ENCODE measurements at places on chromosomes 13 and 19. TPM values are rescaled to one million over a fixed set of nuclear protein-coding genes. Genes with fewer than 3 reads are reported as not detected.

- peaks cover 19% of the 10 kb centered on the region for H3K4me1 ChIP-seq
- H3K36me3 ChIP-seq = no peaks in the 10 kb centered on the region
- H3K27me3 ChIP-seq = no peaks in the 10 kb centered on the region
These were observed at the start of gene EML2 for GRCh38 chr19:45638930-45639729. Gene EML2 (minus strand): TSS chr19:45639397. CDS start chr19:45639376, 21 bp downstream.

DNA sequence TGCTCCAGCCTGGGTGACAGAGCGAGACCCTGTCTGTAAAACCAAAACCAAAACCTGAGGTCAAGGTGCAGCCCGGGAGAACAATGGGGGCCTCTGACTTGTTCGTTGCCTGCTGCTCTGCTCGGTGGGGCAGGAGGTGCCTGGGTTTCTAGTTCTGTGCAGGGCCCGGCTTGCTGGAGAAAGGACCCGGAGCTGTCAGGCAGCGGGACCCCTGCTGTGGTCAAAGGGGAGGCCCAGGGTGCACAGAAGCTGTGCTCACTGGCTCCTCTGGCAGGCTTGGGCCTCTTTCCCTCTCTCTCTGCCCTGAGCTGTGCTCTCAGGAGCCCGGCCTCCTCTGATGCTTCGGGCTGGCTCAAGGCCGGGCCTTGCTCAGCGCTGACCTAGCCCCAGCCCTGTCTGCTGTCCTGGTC is 3.5 kb downstream of the LRP3 start:
- H3K27me3 ChIP-seq = no peaks in the 10 kb centered on the region
- no peaks in the 10 kb centered on the region for H3K36me3 ChIP-seq
- H3K27ac ChIP-seq = no peak overlapping the region
- no peak for DNase-seq
- H3K4me1 ChIP-seq = peaks cover 8% of the 10 kb centered on the region

- H3K27ac ChIP-seq = peak overlapping the region; percentile 98
- no peak overlapping the region for H3K4me3 ChIP-seq
- H3K36me3 ChIP-seq = no peaks in the 10 kb centered on the region
These were observed 3.2 kb downstream of the ARHGAP35 start for GRCh38 chr19:46863818-46864629.

GRCh38 chr19:49997709-49998108 is 27.5 kb downstream of the VRK3 start:
- no peak overlapping the region for H3K27ac ChIP-seq
- DNase-seq = no peak
- no peak overlapping the region for H3K4me3 ChIP-seq
- no peaks in the 10 kb centered on the region for H3K4me1 ChIP-seq
- H3K27me3 ChIP-seq = no peaks in the 10 kb centered on the region

DNA sequence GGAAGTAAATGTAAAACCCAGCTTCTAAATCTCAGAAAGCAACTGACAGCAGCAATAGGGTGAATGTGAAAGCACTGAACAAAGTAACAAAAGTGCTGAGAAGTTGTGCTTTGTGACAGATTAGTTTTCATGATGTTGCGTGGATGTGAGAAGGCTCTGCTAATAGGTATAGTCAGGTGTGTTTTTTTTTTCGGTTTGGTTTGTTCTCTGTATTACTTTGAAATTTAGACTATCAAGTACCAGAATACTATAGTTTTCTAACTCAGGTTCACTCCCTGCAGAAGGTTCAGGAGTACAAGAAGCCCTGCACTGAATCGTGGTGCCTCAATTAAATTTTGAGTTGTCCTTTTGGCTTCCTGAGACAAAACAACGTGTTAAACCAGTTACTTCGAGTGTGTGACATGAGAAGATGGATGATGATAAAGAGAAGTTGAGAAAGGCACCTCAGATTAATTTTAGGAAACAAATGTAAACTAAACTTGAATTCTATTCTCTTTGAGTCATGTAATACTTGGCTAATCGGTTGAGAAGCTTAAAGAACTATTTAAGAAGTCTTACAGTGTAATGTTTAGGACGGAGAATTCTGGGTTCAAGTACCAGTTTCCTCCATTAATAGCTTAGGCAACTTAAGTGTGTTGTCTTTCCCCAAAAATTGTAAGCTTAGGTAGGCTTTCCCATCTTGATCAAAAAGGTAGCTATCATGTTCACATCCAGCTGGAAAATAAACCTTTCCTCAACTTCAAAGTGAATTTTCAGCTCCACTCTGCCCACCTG is 10.3 kb downstream of the MIR17HG start:
- no peak overlapping the region for H3K4me3 ChIP-seq
- no peak overlapping the region for H3K27ac ChIP-seq
- H3K27me3 ChIP-seq = no peaks in the 10 kb centered on the region
- DNase-seq = no peak

DNA sequence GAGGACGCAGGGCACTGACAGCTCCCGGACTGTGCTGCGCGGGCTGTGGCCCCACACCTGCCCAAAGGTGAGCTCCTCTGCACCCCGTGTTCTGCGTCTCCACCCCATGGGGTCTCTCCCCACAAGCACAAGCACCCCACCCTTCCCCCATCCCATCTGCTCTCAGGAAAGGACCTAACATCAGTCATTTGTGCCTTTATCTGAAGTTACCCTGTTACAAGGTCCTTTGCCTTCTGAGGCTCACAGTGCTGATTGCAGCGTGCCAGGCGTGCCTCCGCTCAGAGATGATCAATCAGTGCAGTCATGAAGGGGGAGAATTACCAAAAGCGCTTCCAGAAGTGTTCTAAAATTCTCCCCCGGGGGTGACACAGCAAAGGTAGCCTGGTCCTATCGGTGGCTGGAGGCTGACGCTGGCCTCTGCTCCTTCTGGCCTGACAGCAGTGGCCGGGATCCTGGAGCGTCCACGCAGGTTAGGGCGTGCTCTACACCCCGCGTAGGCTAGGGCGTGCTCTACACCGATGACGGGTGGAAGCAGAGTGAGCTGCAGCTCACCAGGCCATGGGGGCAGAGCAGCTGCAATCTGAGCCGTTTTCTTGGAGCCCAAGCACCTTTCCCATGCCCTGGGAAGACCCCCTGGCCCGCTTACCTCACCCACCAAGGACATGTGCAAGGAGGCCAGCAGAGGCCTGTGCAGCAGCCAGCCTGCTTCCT is 84.7 kb upstream of the TM9SF2 start:
- no peak for DNase-seq
- H3K36me3 ChIP-seq = no peaks in the 10 kb centered on the region
- no peaks in the 10 kb centered on the region for H3K27me3 ChIP-seq
- no peak overlapping the region for H3K27ac ChIP-seq

- H3K4me3 ChIP-seq = no peak overlapping the region
- H3K27me3 ChIP-seq = no peaks in the 10 kb centered on the region
- peaks cover 12% of the 10 kb centered on the region for H3K4me1 ChIP-seq
- no peak for DNase-seq
- peaks cover 53% of the 10 kb centered on the region for H3K36me3 ChIP-seq
These were observed 34.3 kb downstream of the RCBTB1 start for GRCh38 chr13:49550942-49551644.

DNA sequence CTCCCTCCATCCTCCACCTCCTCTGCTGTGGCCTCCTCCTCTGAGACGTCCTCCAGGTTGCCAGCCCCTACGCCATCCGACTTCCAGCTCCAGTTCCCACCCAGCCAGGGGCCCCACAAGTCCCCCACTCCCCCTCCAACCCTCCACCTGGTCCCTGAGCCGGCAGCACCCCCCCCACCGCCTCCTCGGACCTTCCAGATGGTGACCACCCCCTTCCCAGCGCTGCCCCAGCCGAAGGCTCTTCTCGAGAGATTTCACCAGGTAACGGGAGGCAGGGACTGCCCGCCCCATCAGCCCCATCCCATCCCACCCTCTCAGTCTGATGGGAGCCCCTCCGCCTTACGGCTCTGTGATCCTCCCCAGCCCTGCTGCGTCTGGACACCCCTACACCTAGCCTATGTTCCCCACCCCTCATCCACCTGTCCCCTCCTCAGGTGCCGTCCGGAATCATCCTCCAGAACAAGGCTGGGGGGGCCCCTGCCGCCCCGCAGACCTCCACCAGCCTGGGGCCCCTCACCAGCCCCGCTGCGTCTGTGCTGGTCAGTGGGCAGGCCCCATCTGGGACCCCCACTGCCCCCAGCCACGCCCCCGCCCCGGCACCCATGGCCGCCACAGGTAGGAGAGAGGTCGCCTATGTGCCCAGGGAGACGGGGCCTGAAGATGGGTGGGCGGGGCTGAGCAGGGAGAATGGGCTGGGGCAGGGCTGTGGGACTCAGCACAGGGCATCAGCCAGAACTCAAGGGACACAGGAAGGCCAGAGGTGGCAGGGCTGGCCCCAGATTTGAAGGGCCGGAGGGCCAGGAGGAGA is 18.6 kb upstream of the EHD2 start:
- H3K4me1 ChIP-seq = no peaks in the 10 kb centered on the region
- H3K4me3 ChIP-seq = no peak overlapping the region
- DNase-seq = no peak
- H3K27ac ChIP-seq = no peak overlapping the region

DNA sequence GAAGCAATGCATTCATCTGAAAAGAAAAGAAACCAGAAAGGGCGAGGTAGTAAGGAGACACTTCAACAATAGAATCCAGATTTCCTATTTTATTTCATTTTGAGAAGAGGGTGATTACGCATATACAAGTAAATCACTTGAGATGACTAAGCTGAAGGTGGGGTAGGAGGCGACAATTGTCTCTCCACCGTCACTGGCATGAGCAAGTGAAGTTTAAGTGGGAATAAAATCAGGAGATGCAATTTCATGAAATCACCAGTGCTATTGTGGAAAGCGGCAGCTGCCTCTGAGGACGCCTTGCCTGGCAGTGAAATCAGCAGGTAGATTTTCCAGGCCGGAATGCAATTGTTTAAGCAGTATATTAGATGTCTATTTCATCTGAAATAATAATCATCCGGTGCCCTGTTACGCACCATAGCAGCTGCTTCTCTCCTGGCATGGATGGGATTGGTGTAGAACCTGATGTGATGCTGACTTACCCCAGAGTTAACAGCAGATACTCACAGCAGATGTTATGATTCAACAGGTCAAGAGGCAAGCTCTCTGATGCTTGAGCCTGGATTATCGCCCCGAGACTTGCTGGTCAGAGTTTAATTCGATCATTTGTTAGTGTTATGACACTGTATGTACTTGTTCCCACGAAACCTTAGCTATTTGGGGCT is 64.3 kb downstream of the RASL11A start:
- no peaks in the 10 kb centered on the region for H3K4me1 ChIP-seq
- DNase-seq = no peak
- H3K27me3 ChIP-seq = no peaks in the 10 kb centered on the region
- H3K36me3 ChIP-seq = no peaks in the 10 kb centered on the region
- H3K4me3 ChIP-seq = no peak overlapping the region

DNA sequence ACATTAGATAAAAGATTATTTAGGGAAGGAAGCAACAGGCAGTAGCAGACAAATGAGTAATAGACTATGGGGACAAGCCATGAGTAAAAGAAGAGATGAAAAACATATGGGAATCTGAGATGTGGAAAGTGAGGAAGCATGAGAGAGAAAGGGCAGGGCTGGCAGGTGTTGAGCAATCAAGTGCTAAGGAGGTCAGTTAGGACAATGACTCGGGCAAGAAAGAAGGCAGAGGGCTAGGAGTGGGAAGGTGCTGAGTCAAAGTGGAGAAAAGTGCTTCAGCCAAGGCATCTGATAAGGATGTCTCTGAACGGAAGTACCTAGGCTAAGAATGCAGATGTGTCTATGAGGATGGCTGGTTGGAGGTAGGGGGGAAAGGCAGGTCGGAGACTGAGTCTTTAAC is 291.9 kb upstream of the HTR2A start:
- H3K4me1 ChIP-seq = no peaks in the 10 kb centered on the region
- no peak overlapping the region for H3K27ac ChIP-seq
- no peak for DNase-seq
- no peak overlapping the region for H3K4me3 ChIP-seq
- no peaks in the 10 kb centered on the region for H3K36me3 ChIP-seq

DNA sequence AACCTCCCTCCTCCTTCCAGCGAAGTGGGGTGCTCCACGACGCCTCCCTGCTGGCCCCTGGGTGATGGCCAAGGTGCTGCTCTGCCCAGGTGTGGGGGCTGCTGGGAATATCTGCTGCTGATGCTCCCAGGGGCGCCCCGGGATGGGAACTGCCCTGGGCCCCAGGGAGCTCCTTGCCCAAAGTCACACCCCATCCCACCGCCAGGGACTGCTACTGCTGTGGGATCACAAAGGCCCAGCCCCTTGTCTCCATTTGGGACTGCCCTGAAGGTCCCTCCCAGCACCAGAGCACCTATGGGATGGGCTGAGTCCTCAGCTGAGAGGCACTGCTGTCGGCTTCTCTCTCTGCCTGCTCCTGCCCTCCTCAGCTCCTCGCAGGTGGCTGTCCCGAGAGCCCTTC is 19.0 kb downstream of the CHST8 start:
- no peak for DNase-seq
- H3K27ac ChIP-seq = no peak overlapping the region
- H3K27me3 ChIP-seq = no peaks in the 10 kb centered on the region

- H3K4me1 ChIP-seq = no peaks in the 10 kb centered on the region
- no peak for DNase-seq
These were observed 232.9 kb downstream of the FOXO1 start for GRCh38 chr13:40433577-40433976.

GRCh38 chr13:27663947-27664346 is 42.3 kb downstream of the POLR1D start:
- H3K27me3 ChIP-seq = no peaks in the 10 kb centered on the region
- peak; percentile 61 for DNase-seq
- H3K36me3 ChIP-seq = no peaks in the 10 kb centered on the region
- peaks cover 9% of the 10 kb centered on the region for H3K4me1 ChIP-seq

GRCh38 chr19:42108527-42109389 is 23.5 kb downstream of the POU2F2 start:
- H3K4me1 ChIP-seq = peaks cover under 1% of the 10 kb centered on the region
- H3K36me3 ChIP-seq = no peaks in the 10 kb centered on the region
- H3K4me3 ChIP-seq = no peak overlapping the region
- peak; percentile 60 for DNase-seq
- no peak overlapping the region for H3K27ac ChIP-seq
- no peaks in the 10 kb centered on the region for H3K27me3 ChIP-seq

DNA sequence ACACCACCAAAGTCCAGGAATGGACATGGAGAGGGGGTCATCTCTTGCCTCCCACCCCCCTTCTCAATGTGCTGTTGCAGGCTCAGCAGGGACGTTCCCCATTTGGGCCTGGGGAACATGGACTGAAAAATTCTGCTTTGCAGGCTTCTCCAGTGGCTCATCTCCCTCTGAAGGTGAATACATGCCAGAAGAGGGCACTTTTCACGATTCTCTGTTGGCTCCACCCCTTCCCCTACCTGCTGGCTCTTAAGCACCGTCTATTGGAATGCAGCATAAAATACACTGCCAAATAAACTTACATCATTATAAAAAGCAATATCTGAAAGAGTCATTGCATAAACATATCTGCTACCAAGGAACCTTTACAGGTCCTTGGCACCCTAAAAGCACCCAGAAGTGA is 35.7 kb downstream of the NHLRC3 start:
- H3K27me3 ChIP-seq = no peaks in the 10 kb centered on the region
- H3K27ac ChIP-seq = no peak overlapping the region
- H3K4me1 ChIP-seq = no peaks in the 10 kb centered on the region
- no peak overlapping the region for H3K4me3 ChIP-seq
- no peaks in the 10 kb centered on the region for H3K36me3 ChIP-seq

PABPC3 gene
- 0.13 TPM for total RNA-seq

ZNF345 gene
- total RNA-seq = 8.4 TPM

PNMA8C gene
- 0.11 TPM for total RNA-seq

HOMER3 gene
- 169 TPM for total RNA-seq

DENND1C gene
- total RNA-seq = not detected

CYP4F8 gene
- not detected for total RNA-seq

Measured in thyroid gland (tissue), 4 donors.